Fibroblast of skin of right quadriceps (primary cell): ENCODE measurements at places on chromosomes 16 and 17.

- DNase-seq: peak; percentile 49
These were observed 41.2 kb downstream of the C16orf87 start for GRCh38 chr16:46789499-46790414.

DNA sequence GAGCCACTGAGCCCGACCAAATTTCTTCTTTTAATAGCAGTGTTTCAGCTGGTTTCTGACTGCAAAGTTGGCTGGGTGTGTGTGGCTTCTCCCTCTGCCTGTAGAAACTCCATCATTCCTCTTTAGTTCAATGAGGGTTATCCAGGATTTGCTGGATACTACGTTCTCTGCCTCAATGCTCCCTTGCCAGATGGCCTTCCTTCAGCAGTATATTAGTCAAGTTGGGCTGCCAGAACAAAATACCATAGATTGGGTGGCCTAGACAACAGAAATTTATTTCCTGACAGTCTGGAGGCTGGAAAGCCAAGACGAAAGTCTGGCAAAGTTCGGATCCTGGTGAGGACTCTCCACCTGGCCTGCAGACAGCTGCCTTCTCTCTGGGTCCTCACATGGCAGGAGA, 103.7 kb downstream of the NOG start:
- DNase-seq: no peak

DNA sequence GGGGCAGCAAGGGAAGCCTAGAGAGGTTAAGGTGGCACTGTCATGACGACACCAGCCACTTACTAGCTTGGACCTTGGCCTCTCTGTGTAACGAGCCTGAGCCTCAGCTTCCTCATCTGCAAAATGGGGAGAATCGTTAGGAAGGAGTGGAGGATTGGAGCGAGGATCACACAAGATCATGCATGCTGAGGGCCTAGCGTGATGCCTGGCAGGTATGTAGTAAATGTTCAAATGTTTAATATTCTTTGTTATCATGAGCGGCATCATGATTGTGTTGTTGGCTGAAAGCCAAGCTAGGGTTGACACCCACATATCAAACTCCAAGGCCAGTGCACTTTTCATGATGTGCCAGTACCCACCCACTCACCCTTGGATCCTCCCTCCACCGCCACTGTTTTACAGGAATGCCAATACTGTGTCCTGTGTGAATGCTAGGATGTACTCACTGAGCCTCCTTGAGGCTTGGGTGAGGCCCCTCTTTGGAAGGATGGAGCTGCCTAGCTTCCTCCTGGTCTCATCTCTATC, 192.5 kb downstream of the MSI2 start:
- no peak for DNase-seq

DNA sequence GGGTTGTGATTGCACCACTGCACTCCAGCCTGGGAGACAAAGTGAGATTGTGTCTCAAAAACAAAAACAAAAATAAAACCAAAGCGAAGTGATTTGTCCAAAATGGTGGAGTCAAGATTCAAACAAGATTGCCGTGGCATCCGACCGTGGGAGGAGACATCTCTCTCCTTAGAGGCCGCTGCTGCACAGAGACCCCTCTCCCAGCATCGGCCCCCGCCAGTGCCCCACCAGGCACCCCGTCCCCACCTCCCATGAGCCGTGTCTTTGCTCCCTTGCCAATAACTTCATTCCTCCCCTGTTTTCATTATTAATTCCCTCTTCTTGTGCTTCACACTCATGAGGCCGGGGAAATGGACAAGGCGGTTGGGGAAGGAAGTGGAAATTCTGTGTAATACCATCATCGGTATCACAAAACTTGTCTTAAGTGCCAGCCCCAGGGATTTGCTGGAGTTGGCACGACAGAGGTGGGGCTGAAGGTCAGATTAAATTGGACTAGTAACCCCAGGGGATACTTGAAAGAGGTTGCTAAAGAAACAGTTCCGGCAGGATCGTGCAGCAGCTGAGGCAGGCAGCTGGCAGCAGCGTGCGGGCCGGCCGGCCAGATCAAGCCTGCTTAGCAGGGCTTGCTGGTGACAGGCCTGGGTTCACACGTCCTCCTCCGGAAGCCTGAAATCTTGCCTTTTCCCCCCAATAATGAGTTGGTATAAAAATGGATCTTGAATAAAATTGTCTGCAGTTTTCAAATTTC, 66.8 kb downstream of the RTN4RL1 start:
- DNase-seq: no peak

DNA sequence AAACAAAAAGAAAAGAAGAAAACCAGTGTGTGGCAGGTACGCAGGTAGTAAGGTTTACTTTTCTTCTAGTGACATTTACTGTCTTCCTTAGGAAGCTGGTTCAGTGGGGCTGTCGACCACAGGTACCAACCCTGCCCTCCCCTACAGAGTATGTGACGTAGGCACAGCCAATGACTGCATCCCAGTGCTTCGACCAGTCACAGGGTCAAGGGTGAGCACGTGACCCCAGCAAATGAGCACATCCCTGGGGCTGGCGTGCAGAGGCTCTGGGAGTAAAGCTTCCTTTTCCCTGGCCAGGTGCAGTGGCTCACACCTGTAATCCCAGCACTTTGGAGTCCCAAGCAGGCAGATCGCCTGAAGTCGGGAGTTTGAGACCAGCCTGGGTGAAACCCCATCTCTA, 38.9 kb upstream of the PLCG2 start:
- no peak for DNase-seq

DNA sequence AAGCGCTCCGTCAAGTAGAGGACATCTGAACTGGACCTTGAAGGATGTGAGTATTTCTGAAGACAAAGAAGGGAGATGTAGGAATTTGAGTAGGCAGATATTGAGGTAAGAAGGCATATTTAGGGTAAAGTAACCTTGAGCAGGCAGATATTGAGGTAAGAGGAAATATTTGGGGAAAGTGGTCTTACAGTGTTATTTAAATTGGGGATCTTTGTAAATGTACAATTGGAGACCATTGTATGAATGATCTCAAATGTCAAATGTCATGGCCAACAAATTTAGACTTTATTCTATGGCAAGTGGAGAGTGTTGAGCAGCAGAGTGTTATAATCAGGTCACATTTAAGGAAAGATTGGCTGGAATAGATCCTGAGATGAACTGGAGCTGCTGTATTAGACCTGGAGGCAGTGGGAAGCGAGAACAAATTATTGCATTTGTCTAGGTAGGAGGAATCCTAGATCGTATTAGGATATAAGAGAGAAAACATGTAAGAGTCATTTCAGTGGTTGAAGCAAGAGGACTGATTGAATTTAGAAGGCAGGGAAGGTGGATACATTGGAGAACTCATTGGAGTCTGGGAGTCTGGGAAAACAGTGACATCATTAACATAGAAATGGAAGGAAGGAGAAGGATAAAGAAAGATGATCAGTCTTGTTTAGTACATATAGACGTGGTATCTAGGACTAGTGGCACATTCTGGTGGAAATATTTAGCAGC, 165.6 kb downstream of the MAP2K6 start:
- DNase-seq: no peak

DNA sequence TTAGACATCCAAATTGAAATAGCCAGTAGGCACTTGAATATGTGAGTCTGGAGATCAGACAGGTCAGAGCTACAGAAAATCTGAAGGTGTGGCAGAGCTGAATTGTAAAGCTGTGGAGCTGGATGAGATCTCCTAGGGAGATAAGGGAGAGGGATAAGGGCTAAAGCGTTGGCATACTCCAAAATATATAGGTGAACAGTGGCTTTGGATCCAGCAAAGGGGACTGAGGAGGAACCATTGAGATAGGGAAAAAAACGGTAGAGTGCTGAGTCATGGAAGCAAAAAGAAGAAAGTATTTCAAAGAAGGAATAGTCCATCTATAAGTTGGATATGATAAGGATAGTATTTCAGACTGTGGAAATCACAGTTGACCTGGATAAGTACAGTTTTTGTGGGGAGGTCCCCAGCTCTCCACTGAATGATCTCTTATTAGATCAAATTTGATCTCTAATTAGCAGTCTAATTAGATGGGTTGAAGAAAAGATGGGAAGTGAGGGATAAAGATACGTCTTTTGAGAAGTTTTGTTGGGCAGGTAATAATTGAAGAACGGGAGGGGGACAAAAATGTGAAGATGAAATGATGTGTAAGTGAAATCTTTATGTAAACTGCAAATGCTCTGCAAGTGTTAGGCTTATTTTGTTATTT, 587 bp upstream of the DBF4B start:
- no peak for DNase-seq

DNA sequence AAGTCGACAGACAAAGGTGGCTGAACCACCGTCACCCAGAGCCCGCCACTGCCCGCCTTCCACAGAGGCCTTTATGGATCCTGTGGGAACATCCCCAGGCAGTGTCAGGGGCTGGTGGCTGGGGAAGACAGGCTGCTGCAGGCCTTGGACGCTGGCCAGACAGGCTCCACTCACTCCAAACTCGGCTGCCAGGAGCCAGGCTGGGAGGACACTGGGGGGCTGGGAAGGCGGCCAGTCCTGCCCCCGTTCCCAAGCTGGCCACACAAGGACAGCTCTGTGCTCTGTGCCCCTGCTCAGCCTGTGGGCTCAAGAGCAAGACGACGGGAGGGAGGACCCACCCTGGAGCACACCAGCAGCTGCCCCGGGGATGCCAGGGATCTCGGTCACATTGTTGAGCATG, 7.6 kb upstream of the LCAT start:
- DNase-seq: no peak

DNA sequence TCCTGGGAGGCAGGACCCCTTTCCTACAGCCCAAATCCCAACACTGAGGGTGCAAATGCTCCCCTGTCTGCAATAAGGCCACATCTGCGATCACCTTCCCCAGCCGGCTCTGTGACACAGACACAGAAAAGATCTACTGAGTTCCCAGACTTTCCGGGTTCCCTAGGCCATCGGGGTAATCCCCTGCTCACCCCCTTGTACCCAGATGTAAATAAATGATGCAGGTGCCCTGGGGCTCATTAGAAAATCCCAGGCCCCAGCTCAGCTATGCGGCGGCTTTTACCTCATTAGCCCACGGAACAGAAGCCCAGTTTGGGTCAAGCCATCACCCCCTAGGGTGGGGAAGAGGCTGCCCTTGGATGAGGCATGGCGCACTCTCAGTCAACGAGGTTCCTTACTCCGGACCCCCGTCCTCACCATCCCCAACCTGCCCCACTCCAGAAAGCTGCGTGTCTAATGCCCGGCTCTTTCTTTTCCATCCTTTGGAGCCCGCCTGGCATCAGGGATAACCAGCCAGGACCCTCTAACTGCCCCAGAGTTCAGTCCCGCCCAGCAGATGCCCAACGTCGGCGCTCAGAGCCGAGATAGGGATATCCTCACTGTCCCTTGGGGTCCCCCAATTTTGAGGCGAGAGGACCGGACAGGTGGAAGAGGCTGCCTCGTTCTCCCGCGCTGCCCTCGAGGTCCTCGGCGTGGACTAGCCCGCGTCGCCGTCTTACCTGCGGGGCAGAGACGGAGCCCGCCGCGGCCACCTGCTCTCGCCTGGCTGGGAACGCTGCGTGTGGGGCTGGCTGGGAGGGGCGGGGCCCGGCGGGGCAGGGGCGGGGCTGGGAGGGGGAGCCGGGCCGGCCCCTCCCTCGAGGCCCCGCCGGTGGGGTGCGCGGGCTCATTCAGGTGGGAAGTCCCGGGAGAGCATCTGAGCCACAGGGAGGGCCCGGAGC, at the start of gene ZNF385C:
ZNF385C (minus strand) TSS at position 783 of the 941 bp plus-strand sequence. CDS start 35,417 bp downstream, outside the sequence.
- no peak for DNase-seq
